Amniotic epithelial cell (primary cell): ENCODE measurements at places on chromosomes 4 and X.

DNA sequence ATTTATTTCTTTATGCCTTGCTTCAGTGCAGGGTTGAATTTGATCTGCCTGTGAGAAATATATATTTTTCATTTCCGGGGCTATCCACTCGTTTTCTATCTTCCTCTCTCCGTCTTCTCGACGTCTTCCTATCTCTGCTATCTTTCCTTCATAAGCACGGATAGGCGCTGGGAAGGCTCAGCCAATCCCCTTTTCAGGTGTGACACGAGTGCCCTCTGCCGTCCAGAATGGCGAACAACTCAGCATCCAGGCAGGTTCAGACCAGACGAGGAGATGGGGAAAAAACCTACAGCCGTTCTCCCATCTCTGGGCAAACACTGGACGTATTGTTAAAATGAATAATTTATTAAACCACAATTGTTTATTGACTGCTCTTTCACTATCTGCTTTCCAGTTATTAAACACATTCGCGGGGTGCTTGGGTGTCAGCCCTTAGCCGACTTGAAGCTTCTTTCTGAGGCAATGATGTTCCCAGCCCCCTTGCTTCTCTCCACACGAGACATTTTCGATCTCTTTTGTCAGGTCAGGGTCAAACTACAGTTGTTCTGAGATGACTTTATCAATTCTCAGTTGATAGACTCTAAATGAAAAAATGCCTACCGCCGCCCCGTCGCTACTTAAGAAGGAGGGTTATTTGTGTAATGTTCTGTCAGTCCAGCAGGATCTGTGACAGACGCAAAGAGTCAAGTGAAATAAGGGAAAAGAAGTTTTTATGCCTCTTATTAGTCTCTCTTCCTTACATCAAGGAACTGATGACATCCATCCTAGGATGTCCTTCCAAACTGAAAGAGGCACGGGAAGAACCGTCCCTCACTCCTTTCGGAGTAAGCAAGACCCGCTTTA is 96.3 kb upstream of the NOCT start:
- peak; percentile 77 for DNase-seq

- DNase-seq: no peak
These were observed 85.2 kb upstream of the DCLK2 start for GRCh38 chr4:149993030-149993429.

DNA sequence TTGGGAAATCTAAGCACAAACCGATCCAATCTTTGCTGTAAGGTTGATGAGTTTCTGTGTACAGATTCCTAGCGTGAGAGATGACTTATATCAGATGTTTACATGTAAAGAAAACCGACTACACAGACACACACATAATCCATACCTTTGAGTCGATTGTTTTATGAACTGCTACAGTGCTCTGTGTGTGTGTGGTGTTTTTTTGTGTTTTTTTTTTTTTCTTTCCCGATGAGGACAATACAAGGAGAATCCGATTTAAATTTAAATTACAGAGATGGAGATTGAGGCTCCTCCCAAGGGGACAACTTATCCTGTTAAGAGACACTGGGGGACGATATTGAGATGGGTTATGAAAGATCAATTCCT is 461 bp upstream of the SLC9A6 start:
- peak; percentile 23 for DNase-seq

GRCh38 chr4:55123791-55124190 is 1.6 kb downstream of the KDR start:
- DNase-seq: no peak

GRCh38 chrX:114675365-114675764 is 91.5 kb downstream of the HTR2C start:
- no peak for DNase-seq

DNA sequence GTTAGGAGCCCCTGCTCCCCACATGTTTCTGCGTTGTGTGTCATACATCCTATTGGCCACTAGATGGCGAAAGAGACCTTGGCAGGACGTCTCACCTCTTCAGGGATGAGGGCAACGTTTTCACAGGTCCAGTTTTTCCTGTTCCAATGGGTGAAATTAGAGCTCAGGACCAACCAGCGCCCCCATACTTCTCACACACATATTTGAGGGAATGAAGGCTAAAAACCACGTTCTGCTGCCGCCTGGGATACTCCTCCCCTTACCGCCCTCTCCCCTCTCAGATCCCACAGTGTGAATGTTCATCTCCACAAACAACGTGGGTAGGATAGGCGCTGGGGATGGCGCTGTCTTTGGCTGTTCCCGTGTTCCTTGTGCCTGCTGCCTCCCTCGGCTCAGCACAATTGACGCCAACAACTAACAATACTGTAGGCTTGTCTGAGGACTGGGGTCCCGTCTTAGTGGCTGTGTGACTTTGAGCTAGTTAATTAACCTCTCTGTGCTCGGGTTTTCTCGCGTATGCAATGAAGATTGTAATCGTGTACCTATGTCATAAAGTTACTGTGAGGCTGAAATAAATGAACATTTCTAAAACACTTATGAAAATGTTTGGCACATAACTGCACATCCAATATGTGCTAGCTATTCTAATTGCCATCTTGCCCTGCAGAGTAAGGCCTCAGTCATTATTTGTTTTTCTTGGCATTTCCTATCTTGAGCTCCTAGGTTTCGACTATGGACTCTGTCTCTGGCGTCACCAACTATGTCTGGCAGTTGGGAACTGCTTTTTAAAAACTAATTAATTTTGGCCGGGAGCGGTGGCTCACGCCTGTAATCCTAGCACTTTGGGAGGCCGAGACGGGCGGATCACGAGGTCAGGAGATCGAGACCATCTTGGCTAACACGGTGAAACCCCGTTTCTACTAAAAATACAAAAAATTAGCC is 181.3 kb upstream of the STK26 start:
- peak; percentile 50 for DNase-seq

GRCh38 chrX:118062817-118063615 is 53.6 kb downstream of the KLHL13 start:
- DNase-seq: no peak

DNA sequence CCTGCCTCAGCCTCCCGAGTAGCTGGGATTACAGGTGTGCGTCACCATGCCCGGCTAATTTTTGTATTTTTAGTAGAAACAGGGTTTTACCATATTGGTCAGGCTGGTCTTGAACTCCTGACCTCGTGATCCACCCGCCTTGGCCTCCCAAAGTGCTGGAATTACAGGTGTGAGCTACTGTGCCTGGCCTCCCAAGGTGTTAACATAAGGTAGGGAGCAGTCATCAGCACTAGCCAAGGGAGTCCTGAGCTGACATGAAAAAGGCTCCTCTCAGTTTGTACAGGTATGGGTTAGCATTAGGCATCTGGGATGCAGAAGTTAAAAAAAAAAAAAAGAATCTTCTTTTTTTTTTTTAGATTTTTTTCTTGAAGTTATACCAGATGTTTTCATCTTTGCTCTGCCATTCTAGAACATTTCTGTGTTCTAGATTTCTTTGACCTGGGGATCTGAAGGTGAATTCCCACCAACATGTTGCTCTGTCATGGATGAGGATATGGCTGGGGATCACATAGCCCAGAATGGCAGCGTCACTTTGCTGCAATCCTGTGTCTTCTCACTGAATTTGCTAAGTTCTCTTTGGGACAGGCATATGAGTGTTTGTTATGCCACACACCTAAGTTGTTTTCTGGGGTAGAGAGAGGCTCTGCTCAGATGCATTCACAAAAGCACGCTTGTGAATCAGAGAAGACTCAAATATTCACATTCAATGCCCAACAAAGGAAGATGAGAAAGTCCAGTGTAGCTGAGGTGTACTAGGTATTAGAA is 24.4 kb upstream of the PLA2G12A start:
- DNase-seq: no peak

DNA sequence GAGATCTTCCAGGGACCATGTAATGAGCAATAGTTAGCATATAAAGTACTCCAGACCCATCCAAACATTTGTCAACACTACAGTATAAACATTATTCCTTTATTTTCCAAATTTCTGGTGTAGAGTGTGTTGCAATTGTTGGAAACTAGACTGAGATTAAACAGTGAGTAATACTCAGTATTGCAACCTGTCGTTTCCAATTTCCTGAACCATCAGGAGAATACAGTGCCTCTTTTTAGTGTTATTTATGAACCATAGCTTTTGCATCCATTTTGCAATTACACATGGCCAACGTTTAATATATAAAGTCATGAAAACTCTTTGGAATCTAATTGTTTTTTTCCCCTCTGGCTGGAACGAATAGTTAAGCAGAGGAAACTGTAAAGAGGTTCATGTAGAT is 58.3 kb upstream of the DHRSX start:
- DNase-seq: no peak

- no peak for DNase-seq
These were observed 1.5 kb upstream of the GDPD2 start for GRCh38 chrX:70421618-70422017.

- no peak for DNase-seq
These were observed 32.1 kb downstream of the UBE2K start for GRCh38 chr4:39730072-39730471.

- DNase-seq: peak; percentile 5
These were observed 26.0 kb downstream of the KIT start for GRCh38 chr4:54683616-54684346.

GRCh38 chr4:134202166-134202956 is 772 bp upstream of the PABPC4L start:
- DNase-seq: peak; percentile 87
